ENCODE measurements at places on chromosomes 11 and 22. TPM values are rescaled to one million over a fixed set of nuclear protein-coding genes. Genes with fewer than 3 reads are reported as not detected.

The APOBEC3H gene
- not detected for total RNA-seq

The MRGPRF gene
- total RNA-seq, result 84.3 TPM

- peak; percentile 79 for DNase-seq
- peak overlapping the region; percentile 93 for H3K27ac ChIP-seq
- no peak overlapping the region for H3K4me3 ChIP-seq
Measured at GRCh38 chr11:119323532-119324033, 6.7 kb upstream of the MCAM start.

- no peak overlapping the region for H3K27ac ChIP-seq
- no peak overlapping the region for H3K4me3 ChIP-seq
- H3K27me3 ChIP-seq, result no peaks in the 10 kb centered on the region
- no peaks in the 10 kb centered on the region for H3K4me1 ChIP-seq
- no peaks in the 10 kb centered on the region for H3K36me3 ChIP-seq
- DNase-seq, result no peak
Measured at GRCh38 chr22:27283714-27284113, 517.8 kb downstream of the MN1 start.

DNA sequence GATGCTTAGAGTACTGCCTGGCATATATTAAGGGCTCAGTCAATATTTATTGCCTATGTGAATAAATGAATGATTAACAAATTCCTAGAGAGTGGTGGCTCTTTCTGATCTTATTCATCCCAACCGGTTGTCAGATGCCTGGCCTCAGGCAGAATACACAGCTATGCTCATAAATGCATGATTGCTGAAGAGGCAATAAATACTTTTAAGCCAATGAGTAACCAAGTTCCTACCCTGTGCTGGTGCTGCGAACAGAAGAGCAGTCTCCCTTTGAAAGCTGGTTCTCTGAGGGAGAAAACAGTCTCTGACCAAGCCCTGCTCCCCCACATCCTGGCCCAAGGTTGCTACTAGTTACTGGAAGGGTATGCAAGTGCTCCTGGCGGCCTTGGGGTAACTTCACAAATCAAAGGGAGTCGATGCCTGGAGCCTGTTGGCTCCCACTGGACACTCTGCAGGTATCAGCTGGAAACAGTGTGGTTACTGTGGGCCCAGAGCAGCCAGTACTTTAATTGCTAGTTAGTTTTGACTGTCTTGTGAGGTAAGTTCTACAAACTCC lies 2.8 kb downstream of the USH1C start:
- DNase-seq, result no peak
- no peaks in the 10 kb centered on the region for H3K27me3 ChIP-seq
- H3K4me1 ChIP-seq, result no peaks in the 10 kb centered on the region
- no peak overlapping the region for H3K27ac ChIP-seq
- no peak overlapping the region for H3K4me3 ChIP-seq

All from uterus (tissue), 4 donors.